Activated CD4-positive, alpha-beta T cell treated with anti-CD3 and anti-CD28 coated beads for 36 hours (primary cell): ENCODE measurements at places on chromosomes 3 and 15.

DNA sequence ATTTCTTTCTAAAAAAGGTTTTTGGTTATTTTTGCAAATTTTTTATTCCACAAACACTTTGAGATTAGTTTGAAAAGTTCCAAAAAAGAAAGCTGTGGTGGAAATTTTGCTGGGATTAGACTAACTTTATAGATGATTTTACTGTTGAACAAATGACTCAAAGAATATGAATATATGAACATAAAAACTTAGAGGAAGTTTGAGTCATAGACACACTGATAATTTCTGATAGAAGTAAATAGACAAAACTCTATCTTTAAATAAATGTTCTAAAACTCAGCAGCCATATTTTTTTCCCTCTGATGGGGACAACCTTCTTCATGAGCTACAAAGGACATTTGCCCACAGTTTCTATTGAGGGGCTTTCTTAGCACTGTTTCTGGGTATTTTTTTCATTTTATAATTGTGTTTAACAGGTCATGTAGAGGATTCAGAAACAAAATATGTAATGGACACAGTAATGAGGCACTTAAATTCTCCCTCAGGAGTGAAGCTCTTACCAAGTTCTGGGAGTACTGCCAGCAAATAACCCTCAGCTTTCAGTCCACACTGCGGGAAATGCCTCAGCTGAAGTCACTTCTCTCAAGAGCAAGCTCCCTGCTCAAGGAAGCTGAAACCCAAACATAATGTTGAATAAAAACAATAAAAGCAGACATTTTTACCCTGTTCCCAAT is 157.6 kb downstream of the NFKBIZ start:
- DNase-seq, result no peak

DNA sequence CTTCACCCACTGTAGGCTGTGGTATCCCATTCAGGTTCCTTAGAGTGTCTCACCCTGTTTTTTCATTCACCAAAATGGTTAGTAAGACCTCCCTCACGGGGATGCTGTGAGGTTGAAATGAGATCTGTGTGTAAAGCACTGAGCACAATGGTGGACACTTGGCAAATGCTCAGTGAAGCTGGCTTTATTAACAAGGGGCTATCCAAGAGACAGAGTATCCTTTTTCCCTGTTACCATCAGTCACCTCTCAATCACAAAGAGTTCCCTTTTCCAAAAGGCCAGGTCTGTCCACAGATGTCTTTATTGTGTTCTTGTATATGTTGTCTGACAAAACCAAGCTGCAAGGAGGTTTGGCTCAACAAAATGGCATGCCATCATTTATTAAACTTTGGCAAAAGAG is 138.9 kb upstream of the RARB start:
- no peak for DNase-seq

GRCh38 chr3:39202094-39202493 is 9.7 kb upstream of the XIRP1 start:
- no peak for DNase-seq

DNA sequence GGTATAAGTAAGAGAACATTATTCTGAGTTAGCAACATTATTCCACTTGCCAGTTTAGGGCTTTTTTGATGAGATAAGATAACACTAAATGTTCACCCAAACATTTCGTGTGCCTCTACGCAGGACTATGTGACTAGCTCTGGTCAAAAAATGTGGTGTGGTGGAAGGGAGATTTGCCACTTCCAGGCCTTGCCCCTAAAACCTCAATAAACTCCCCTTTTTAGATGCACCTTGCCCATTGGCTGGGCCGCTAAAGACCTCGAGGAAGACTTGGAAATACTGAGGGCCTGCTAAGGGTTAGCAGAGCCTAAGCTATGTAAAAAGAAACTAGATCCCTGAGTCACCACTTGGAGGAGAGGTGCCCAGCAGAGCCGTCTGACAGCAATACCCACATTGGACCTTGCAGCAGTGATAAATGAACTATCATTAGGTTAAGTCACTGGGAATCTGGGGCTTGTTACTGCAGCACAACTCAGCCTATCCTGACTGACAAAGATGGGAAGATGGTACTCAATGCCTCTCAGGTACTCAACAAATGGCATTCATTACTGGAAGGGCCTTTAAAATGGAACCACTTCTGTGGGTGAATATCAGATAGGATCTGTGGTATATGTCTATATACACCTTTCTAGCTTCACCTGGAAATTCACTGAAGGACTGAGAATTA is 331.5 kb upstream of the TLE3 start:
- DNase-seq, result no peak

GRCh38 chr3:194485881-194486539 is 792 bp downstream of the ATP13A3 start:
- DNase-seq, result peak; percentile 64

DNA sequence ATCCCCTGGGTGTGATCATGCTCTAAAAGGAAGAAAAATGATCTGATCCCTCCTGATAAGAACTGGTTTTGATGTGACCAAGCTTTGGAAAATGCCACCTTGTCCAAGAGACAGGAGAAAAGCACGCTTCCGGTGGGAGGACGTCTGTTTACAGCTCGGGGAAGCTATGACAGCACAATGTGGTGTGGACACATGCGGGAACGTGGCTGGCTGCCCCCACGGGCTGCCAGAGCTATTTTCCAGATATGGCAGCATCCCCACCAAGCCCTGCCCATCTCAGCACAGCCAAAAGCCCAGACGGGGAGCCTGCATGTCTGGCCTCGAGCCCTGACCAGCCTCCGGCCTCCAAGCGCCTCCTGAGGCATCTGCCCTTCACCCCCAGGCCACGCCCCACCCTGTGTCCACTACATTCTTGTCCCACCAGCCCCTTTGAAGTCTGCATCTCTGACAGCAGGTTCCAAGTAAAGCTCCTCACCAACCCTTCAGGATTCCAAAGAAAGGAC is 63.2 kb upstream of the HRH1 start:
- no peak for DNase-seq

DNA sequence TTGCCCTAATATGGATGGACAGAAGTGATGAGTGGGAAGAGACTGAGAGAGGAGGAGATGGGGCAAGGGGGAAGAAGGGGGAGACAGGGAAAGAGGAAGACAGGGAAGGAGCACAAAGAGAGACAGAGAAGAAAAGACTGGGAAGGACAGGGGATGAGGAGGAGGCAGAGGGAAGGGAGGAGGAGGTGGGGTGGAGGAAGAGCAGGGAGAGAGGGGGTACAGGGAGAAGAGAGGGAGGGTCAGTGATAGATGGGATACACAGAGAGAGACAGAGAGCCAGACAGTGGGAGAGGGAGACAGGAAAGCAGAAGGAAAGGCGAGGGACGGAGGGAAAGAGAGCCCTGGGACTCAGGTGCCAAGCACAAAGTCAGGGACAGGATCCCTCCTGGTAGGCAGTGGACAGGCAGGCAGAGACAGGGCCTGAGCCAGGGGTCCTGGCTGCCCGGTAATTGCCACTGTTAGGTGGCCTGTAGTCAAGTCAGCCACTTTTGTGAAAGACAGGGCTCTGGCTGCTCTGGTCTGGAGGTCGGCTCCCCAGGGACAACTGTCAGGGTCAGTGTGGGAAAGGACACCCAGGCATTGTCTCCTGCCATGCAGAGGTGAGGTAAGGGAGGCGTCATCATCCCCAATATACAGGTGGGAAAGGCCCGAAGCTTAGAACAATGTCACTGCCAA is 9.8 kb downstream of the VILL start:
- DNase-seq, result no peak

- no peak for DNase-seq
These were observed 136.3 kb downstream of the DIPK2A start for GRCh38 chr3:144107923-144108322.

DNA sequence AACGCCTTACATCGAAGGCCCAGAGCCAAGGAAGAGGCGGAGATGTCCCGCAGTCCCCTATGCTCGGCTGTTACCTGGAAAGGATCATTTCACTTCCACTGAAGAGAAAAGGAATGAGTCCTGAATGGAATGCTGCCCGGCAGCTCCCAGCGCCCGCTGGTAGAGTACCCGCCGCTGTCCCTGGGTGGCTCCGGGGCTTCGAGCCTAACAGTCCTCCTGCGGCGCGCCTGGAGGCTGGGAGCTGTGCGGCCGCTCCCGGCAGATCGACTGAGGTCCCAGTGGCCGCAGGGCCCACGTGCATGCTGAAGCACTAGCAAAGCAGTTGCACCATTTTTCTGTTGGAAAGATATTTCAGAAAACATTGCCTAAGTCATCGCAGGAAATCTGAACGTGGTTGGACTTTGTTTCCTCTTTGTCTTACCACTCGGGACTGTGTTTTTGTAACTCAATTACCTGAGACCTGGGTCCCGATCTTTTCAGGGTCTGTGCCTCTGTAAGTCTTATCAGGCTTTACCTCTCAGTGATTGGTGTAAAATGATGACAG is 984 bp downstream of the RNU6-1 start:
- peak; percentile 28 for DNase-seq

DNA sequence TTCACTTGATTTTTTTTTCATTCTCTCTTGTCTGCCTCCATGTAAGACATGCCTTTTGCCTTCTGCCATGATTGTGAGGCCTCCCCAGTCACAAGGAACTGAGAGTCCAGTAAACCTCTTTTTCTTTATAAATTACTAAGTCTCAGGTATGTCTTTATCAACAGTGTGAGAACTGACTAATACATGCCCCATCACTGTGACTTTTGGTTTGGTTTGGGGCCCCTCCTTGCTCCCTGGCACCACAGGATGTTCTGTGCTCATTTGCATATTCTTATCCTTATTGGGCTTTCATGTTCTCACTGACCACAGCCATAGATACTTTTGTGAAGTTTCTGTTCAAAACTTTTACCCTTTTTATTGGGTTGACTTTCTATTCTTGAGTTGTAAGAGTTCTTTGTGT is 3.8 kb upstream of the PRR20G start:
- peak; percentile 20 for DNase-seq

- DNase-seq, result peak; percentile 57
These were observed 27.5 kb upstream of the MASP1 start for GRCh38 chr3:187318819-187319616.

DNA sequence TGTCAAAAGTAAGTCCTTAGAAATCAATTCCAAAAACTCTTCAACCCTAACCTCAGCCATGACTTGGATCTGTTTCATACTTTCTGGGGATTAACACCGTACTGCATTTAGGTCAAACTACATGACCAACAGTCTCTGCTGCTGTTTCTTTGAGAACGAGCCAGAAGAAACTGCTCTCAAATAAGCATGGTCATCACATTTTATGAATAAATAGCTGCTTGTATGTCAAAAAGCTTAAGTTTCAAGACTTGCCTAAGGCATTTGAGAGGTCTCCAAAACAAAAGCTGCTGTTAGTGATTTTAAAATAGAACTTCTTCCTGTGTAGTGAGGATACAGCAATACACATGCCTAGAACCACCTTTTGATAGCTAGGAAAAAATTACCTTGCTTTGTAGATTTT is 166.3 kb upstream of the CHRM5 start:
- DNase-seq, result no peak

GRCh38 chr3:9019259-9019961 is 56.1 kb upstream of the RAD18 start:
- no peak for DNase-seq

- DNase-seq, result no peak
These were observed 248.8 kb downstream of the NSUN3 start for GRCh38 chr3:94311651-94312050.

DNA sequence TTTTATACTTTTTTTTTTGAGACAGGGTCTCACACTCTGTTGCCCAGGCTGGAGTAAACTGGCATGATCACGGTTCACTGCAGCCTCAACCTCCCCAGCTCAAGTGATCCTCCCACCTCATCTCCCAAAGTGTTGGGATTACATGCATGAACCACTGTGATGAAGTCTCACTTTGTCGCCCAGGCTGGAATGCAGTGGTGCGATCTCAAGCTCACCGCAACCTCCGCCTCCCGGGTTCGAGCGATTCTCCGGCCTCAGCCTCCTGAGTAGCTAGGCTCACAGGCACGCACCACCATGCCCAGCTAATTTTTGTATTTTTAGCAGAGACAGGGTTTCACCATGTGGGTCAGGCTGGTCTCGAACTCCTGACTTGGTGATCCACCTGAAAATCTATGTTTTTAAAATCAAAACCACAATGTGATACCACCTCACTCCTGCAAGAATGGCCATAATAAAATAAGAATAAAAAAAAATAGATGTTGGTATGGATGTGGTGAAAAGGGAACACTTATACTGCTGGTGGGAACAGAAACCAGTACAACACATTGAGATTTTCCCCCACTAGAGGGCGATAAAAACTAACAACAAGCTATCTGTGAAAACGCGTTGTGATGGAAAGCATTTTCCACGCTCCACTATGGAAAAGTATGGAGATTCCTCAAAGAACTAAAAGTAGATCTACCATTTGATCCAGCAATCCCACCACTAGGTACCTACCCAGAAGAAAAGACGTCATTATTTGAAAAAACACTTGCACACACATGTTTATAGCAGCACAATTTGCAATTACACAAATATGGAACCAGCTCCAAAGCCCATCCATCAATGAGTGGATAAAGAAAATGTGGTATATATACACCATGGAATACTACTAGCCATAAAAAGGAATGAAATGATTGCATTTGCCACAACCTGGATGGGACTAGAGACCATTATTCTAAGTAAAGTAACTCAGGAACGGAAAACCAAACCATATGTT is 26.8 kb upstream of the OCA2 start:
- no peak for DNase-seq

DNA sequence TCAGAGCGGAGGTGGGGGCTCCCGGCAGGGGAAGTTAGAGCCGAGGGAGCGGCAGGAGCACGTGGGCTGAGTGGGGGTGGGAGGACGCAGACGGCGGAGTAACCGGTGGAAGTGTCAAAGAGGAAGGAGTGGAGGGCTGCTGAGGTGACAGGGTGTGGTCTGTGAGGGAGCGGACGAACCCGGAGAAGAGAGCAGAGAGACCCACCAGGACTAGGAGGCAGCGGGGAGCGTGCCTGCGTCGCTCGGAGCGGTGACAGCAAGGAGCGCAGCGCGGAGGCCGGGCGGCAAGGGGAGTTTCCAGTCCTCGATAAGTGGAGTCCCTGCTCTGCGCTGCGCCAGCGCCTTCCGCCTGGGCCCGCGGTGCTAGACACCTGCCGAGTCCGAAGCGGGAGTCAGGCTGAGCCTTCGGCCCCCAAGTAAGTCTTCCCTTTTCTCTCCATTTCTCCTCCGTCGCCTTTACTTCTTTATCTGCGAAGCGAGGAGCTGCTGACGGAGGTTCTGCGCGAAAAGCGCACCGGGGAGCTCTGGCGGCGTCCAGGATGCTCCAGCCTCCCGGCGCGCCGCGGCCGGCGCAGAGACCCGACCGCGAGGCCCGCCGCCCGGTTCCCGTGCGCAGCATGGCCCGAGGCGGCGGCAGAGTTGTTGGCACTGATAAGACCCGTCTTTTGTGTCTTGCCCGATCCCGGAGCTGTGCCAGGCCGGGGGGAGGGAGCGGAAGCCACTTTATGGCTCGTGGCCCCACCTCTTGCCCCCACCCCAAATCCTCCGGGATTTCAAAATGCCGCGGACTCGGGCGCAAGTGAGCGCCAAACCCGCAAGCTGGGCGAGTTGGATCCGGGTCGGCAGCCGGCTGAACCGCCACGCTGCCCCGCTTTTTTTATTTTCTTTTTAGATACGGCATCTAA is 533.0 kb upstream of the SEMA6D start:
- peak; percentile 50 for DNase-seq

- no peak for DNase-seq
These were observed 7.2 kb upstream of the RARB start for GRCh38 chr3:25420885-25421284.

DNA sequence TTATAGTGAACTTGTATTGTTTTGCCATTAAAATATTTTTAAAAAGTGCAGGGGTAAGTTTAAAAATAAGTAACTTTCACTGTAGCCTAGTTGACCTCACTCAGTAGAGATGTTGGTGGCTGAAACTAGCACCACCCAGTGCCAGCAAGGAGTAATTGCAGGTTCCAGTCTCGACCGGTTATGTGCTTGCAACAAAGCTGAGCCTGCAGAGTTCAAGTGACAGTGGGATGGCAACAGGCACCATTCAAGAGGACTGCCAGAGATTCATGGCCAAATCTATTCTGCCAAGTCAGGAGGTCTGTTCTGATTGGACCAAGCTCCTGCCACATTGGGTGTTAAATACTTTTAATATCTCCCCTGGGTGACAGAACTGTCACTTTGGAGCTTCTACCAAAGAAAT is 2.7 kb downstream of the ADAMTS7 start:
- peak; percentile 54 for DNase-seq
